COLO829 (cell line): ENCODE measurements at places on chromosomes 3 and 15.
A peak's percentile ranks its signal among the peaks of the same experiment; 100 is the strongest.

GRCh38 chr15:81092559-81092902 is 41.5 kb upstream of the CFAP161 start:
- DNase-seq, result peak; percentile 38

DNA sequence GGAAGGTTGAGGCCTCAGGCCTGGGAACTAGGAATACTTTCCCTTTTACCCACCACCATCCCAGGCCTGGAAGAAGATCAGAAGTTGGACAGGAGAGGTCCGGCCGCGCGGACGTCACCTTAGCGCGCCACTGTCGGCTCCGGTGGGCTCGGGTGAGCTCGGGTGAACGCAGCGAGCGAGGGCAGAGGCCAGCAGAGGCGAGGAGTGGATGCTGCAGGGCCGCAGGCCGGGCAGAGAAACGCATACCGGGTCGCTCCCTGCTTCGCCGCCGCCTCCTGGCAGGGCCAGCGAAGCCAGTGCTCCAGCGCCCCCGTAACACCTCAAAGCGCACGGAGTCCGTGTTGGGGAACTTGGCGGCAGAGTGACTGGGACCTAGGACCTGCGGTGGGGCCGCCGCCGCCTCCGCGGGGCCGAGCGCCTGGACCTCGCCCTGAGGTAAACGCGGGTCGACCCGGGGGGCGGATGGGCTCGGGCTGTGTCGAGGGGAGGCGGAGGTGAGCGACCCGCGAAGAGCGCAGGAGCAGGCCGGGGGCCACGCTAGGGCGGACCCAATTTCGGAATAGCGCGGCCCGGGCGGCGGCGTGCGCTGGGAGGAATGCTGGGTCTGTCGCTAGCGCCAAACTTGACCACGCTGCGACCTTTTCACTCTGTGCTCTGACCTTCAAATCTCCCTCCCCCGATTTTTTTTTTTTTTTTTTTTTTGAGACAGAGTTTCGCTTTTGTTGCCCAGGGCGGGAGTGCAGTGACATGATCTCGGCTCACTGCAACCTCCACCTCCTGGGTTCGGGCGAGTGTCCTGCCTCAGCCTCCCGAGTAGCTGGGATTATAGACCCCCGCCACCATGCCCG is 1.6 kb downstream of the CYP11A1 start:
- no peak for DNase-seq

DNA sequence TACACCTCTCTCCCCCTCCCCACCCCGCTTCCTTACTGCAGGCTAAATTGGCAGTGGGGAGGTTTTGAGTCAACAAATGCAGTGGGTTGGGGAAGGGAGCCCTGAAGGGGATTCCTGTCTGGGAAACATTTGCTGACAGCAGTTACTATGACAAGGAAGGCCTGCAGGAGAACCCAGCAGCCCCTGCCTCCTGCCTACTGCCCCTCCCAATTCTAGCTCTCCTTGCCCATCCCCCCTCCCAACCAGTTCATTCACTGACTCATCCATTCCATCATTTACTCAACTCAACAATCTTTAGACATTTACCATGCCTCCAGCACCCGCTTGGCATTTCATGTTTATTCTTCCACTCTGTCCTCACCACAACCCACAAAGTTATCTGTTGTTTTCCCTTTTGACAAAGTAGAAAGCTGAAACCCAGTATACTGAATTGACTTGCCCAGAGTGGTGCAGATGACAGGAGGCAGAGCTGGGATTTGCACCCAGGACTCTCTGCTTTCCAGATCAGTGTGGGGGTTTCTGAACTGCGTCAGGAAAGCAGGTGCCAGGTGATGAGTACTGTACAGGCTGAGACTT is 75.0 kb downstream of the MAGEF1 start:
- peak; percentile 97 for DNase-seq

DNA sequence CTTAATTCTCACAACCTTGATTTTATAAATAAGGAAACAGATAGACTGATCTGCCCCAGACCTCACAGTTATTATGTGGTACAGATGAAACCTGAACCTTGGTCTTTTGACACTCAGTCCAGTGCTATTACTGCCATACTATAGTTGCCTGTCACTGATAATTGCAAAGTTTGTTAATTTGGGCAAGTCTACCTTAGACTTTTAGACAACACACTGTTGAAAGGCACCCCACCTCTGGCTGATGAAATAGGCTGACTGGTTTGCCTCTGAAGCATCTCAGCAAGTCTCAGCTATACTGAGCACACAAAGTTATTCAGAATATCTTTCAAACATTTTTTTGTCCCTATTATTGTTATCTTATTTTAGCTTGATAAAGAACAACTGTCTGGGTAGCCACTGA is 53.1 kb upstream of the MAP4 start:
- no peak for DNase-seq

DNA sequence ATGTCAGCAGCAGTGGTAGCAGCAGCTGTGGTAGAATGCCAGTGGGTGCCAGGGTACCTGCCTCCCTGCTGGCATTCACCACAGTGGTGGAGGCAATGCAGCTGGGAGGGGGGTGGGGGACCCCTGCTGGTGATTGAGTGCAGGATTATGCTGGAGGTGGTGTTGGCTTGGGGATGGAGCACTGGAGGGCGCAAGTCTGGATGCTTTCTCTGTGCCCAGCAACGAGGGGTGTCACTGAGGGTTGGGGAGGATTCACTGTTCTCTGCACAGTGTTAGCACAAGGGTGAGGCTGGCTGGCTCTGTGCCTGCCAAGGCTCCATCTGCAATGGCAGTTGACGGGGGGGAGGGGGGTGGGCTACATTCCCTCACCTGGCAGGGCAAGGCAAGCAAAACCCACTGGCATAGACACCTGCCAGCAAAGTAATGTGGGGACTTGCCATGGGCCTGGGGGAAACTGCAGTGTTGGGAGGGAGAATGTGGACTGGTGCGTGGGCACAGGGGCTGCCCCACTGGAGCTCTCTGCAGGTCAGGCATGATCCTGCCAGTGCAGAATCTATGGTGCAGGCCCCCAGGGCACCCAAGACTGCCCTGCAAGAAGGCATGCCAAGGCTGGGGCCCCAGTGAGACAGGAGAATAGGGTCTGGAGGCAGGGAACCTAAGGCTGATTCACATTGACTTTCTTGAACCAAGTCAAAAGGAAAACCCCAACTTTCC is 64.3 kb downstream of the MINDY4B start:
- no peak for DNase-seq

DNA sequence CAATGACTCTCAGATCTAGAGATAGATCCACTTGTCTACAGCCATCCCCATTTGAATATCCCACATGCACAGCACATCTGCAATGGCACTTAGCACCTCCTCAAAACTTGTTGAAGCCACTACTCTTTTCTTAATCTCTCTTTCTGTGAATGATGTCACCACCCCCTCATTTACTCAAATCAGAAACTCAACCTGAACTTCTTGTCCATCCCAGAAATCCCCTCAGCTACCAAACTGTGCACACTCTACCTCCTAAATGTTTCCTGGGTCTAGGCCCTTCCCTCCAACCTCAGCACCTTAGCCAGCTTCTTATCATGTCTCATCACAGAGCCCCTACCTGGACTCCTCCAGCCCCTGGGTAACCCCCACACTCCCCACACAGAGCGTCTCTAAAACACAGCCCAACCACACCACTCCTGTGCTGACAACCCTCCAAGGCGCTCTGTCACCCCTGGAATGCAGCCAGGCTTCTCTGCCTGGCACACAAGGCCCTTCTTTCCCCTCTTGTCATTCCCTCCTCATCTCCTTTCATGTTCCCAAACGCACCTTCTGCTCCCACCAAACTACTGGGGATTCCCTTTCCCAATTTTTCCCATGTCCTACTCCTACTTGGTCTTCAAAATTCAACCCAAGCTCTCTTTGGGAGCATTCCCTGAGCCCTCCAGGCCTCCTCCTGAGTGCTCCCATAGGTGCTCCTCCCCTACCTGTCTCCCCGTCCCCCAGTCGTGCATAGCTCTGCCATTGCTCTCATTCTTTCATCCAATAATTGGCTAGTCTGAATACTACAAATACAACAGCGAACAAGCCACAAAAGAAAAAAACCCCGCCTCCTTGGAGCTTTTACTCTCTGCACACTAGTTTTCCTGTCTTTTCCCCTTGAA is 39.8 kb upstream of the ZBTB38 start:
- DNase-seq, result no peak

DNA sequence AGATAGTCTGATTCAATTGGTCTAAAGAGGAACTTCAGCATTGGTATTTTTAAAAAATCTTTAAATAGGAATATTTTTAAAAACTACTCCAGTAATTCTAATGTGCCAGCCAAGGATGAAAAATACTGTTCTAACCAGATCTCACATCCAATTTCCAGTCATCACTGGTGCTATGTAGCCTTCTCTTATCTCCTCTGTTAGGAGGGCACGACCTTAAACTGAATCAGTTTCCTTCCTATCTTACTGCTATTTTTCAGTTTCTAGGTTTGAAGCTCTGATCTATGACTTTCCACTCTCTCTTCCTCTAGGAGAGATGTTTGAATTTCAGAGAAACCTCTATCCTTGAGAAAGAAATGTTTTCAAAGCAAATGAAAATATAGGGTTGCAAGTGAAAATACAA is 31.9 kb downstream of the HAPLN3 start:
- DNase-seq, result no peak

- no peak for DNase-seq
Measured at GRCh38 chr3:20148466-20148865, 37.5 kb downstream of the SGO1 start.

DNA sequence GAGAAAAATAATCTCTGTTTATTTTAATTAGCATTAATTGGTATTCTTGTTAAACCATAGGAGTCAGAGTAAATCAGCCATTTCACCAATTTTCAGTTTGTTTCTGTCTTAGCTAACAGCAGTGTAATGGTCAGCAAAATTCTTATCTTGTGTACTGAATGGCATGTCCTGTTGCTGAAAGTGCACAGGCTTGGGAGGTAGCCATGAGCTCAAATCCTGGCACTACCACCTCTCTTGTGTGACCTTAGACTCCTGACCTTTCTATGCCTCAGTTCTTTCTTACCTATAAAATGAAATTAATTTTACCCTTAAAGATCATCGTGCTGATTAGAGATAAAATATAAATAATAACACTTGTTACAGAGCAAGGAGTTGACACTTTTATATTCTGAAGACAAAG is 35.8 kb downstream of the MLH1 start:
- DNase-seq, result no peak

DNA sequence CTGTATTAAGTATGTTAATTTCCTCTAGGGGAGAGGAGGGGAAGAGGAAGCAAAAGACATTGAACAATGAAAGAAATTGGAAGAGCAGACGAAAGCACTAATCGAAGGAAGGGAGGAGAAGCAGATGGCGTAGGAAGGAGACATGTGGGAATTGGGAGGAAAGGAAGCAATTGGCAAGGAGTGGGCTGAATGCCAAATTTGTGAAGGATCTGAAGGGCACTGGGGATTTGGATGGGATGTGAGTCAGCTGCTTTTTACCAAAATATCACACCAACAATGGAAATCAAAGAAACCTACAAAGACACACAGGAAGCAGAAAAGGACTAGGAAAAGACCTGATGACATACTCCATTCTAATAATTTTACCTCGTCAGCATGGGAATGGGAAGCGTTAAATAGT is 1029.8 kb downstream of the ROBO1 start:
- peak; percentile 76 for DNase-seq

GRCh38 chr15:31300981-31301672 is 25.5 kb upstream of the KLF13 start:
- DNase-seq, result no peak

DNA sequence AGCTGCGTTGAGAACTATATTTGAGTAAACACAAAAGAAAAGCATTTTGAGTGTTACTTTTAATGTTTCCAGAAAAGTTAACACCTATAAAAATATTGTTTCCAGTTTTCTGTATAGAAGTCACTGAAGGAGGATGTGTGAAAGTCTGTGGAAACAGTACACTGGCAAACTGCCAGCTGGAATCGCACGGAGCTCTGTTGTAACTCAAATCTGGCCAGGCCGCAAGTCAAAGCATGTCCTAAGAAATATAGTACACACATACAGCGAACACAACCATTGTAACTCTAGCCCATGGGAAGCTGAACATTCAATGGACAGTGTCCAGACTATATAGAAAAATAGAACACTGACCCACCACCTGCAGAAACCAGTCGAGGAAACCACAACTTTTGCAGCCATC is 657.2 kb downstream of the FHIT start:
- no peak for DNase-seq

DNA sequence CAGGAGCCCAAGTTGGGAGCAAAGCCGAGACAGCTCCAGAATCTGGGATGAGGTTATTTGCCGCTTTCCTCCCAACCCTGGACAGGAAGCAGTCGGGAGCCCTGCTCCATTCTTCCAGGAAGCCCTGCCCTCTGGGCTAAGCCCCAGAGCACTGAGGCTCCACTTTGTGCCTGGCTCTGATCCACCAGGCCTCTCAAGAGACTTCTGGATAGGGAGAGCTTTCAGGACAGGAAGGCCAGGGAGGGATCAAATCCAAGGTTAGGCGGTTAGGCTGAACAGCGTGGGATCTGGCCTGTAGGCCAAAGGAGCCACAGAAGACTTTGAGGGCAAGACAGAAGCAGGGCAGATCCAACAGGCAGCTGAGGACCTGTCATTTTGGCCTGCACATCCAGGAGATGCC is 835 bp downstream of the STOML1 start:
- DNase-seq, result no peak

GRCh38 chr3:64450396-64450956 is 225.2 kb upstream of the PRICKLE2 start:
- DNase-seq, result no peak

DNA sequence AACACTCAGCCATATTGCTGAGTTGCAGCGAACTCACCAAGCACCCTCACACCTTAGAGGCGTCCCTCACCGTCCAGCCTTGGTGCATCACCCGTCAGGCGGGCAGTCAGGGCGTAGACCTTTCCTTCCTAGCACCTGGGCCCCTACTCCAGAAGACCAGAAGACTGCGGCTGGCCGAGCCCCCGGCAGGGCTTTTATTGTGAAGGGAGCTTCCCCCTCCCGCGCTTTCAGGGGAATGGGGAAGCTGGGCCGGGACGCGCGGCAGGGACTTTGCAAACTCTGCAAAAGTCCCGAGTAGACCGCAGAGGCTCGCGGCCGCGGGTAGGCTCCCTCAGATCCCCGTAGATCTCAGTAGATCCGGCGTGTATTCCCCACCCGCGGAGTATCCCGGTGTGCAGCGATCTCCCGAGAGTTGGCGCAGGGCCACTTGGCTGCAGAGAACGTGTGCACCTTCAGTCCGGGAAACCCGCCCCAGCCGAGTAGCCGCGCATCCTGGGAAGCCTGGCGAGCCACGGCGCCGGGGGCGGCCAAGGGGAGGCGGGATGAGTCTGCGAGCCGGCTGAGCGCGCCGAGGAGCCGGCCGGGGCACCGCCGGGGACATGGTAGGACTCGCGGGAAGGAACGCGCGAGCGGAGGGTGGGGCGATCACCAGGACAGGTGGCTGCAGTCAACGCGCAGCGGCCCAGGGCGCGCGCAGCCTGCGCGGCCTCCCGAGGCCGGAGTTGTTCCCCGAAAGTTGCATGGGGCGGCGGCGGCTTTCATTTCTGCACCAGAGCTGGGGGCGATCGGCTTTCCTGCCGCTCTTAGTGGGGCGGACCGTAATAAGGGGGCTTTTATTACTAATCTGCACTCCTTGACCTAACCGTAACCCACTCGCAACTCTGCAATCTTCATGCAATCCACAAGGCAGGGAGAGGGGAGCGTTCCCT is at the start of gene GASK1A:
Gene GASK1A (plus strand): TSS at position 268 of the 929 bp plus-strand sequence. CDS start 332 bp downstream, at position 600.
- no peak for DNase-seq

- DNase-seq, result no peak
Measured at GRCh38 chr15:99105514-99106341, 848 bp downstream of the SYNM start.

GRCh38 chr3:15253023-15253697 is 47.1 kb downstream of the CAPN7 start:
- DNase-seq, result no peak

GRCh38 chr3:115279939-115280338 is 132.9 kb upstream of the ZBTB20 start:
- DNase-seq, result no peak
